A673 (cell line): ENCODE measurements at places on chromosomes 1 and 21. TPM values are rescaled to one million over a fixed set of nuclear protein-coding genes. Genes with fewer than 3 reads are reported as not detected.

DNA sequence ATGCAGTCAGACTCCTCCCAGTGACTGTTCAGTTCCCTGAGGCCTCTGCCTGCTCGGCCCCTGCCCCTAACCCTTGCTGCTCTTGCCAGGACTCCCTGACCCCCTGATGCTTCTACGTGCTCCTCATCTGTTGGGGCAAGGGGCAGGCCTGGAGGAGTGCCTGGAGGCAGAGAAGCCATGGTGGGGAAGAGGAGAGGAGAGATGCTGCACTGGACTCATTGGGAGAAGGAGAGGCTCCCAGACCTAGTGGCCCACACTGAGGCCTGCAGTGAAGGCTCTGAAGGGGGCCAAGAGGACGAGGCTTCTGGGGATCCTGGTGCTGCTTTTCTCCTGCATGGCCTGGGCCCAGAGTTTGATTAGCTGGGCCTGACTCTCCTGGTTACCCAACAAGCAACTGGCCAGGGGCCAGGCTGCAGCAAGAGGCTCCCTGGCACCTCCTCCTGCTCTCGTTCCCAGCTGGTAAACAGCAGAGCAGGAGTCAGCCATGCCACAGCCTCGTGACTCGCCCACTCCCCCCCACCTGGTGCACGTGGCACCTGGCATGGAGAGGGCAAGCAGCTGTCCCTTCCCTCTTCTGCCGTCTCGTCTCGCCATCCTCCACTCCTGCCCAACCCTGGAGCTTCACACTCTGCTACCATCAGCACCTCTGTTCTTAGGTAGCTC is 847 bp upstream of the RORC start:
- DNase-seq: no peak

DNA sequence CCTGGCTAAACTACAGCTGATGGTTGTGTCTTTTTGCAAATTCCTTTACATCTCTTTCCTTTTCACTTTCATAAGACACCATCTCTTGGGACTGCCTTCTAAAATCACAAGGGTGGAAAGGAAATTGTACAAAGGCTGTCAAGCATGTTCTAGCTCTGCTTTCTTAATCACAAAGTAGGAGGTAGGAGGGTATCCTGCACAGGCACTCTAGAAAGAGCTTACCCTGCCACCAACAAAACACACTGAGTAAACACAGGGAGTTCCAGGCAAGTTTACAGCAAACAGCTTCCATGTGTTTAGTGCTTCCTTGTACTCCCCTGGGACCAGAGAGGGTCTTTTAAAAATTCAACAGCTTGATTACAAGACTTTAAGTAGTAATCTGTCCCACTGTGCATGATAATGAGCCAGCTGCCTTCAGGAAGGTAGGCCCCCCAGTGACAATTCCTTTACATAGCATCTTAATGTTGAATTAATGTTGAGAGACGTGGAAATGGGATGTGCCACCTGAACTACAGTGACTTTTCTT is 2.4 kb downstream of the PLPP3 start:
- DNase-seq: peak; percentile 64

- no peak for DNase-seq
These were observed 238.2 kb upstream of the KCNK2 start for GRCh38 chr1:214844319-214844718.

DNA sequence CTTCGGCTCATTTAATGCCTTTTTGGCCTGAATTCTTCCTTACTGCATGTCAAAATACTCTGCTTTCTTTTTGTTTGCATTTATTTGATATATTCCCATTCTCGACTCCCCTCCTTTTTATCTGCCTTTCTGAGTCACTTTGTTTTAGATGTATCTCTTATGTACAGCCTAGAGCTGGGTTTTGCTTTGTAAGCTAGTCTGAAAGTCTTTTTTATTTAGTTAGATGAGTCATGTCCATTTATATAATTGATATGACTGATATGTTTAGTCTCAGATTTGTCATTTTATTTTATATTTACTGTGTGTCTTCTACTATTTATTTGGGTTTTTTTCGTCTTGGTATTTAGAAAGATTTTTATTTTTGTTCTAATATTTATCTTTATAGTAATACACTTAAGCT is 33.6 kb upstream of the GNG5 start:
- peak; percentile 11 for DNase-seq

GRCh38 chr1:216258856-216259255 is 164.4 kb downstream of the USH2A start:
- DNase-seq: no peak

GRCh38 chr1:113452921-113453770 is 62.8 kb downstream of the MAGI3 start:
- DNase-seq: peak; percentile 44

GRCh38 chr1:79283451-79283850 is 276.9 kb upstream of the ADGRL4 start:
- DNase-seq: no peak

GRCh38 chr1:162147760-162148159 is 78.3 kb downstream of the NOS1AP start:
- no peak for DNase-seq

GRCh38 chr1:54475357-54475881 is 69.2 kb upstream of the SSBP3 start:
- DNase-seq: no peak

DNA sequence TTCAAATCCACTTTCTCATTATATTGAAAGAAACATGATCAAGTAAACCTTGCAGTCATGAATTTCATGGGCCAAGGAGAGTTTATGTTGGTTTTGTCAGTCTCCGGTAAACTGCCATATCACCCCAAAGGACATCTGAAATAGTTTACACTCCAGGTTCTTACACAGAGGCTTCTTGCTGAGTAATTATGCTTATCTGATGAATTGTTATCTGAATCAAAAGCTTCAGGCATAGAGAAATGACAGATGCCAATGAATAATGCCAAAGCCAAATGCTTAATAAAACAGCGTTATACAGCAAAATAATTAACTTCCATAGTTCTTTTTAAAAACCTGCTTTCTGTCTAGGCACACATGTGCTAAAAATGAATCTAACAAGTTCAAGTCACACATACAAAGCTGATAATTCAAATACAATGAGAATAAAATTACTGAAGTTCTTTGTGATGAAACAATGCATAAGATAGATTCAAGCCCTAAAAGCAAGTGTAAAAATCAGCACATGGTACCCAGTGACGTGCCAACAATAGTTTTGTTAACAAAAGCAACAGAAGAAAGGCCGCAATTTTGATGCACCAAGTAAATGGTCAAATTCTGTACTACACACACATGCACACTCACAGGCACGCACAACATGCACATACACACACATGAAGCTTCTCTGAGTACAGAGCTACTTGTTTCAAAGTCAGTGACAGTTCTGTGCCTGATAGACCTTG is 109.2 kb downstream of the SLC44A5 start:
- DNase-seq: no peak

DNA sequence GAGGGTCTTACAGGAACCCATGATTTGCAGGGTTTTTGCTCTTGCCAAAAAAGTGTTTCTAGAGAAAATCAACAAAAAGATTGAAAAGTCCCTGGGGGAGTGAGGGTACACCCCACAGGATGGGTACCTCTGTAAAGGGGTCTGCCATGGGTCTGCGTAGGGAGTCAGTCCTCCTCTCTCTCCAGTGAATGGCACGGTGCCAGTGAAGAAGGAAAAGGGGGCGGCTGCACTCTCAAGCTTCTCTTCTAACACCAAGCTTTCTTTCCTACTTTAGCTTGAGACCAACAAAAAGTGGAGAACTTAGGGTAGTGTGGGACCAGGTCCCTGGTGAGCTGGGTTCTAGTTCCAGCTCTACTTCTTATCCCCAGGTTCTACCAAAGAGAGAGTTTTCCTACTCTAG is 87.4 kb downstream of the GLUL start:
- no peak for DNase-seq

GRCh38 chr1:8121261-8122159 is 95.4 kb upstream of the ERRFI1 start:
- no peak for DNase-seq

- DNase-seq: no peak
These were observed 65.2 kb downstream of the PSMG1 start for GRCh38 chr21:39118061-39118460.

DNA sequence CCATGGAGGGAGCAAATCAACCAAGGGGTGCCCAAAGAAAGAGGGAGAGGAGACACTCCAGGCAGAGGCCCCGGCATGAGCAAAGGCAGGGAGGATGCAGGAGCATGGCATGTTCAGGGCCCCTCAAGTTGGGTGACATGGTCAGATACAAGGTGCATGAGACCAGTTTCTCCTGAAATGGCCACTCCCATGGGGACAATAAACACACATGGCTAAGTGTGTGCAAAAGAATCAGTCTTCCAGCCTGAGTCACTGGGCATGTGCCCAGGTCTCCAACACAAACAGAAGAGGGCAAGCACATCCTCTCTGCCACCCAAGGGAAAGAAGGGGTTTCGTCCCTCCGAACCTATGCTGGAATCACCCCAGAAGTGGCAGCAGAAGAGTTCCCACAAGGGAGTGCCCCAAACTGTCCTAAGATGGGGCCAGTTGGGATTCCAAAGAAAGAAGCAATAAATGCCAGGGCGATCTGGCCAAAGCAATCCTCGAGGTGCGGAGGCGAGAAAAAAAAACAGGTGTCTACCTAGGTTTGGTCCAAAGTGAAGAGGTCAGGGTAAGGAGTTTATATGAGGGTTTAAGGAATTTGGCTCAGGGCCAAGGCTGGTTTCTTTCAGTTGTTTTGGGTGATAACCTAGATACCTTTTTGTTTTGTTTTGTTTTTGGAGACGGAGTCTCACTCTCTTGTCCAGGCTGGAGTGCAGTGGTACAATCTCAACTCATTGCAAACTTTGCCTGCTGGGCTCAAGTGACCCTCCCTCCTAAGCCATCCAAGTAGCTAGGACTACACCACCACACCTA is 13.2 kb downstream of the CASP9 start:
- DNase-seq: no peak

DNA sequence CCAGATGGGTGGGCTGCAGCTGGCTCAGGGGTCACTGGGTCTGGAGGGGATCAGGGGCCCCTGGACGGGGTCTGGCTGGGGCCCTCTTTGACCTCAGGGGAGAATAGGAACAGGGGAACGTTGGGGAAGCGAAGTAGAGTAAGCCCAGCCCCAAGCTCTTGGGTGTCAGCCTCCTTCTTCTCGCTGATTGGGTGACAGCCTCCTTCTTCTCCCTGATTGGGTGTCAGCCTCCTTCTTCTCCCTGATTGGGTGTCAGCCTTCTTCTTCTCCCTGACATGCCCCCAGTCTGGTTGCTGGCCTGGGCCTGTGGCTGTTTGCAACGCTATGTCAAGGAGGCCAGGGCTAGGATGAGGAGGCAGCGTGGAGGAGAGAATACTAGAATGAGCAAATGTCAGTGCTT is 76.7 kb upstream of the CASZ1 start:
- DNase-seq: peak; percentile 35

DNA sequence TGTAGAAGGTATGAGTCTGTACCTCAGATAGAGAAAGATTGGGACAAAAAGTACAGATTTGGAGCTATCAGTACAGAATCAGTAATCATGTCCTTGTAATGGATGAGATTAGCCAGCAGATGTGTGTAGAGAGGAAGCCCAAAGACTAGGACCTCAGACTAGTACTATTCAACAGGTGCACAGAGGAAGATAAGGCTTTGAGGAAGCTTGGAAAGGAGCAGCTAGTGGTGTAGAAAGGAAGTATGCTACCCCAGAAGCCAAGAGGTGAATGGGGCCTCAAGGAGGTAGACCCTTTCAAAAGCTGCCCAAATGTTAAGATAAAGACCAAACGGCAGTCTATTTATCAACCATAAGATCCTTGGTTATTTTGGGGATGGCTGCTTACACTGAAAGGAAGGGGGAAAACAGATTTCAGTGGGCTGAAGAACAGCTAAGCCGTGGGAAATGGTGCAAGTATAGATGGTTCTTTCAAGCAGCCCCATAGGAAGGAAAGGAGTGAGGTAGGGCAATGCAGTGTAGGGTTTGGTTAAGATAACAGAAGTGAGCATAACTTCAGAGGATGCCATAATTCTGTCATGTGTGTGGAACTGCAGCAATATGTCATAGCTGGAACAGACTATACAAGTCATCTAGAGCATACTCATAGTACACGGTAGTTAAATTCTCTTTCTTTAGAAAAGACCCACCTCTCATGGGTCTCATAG is 221.7 kb downstream of the HHIPL2 start:
- no peak for DNase-seq

GRCh38 chr1:209580577-209580976 is 2.9 kb upstream of the CAMK1G start:
- no peak for DNase-seq

- no peak for DNase-seq
These were observed 1.4 kb downstream of the S100A12 start for GRCh38 chr1:153374071-153374470.

- no peak for DNase-seq
These were observed 127.1 kb upstream of the ARHGEF16 start for GRCh38 chr1:3327389-3327702.

CRABP2 gene
- total RNA-seq: 1.1 and 4.0 TPM in 2 replicates

MED8 gene
- total RNA-seq: 36.7 TPM in 2 replicates

LCE2B gene
- total RNA-seq: not detected in 2 replicates

DMRTB1 gene
- not detected in 2 replicates for total RNA-seq

RCSD1 gene
- not detected in 2 replicates for total RNA-seq

KCNE1 gene
- total RNA-seq: 0.13 TPM in 1 of 2 replicates, not detected in the other

CD48 gene
- not detected in 2 replicates for total RNA-seq

OLFML2B gene
- 3.4 and 3.7 TPM in 2 replicates for total RNA-seq

WDR26 gene
- 73.5 TPM in 2 replicates for total RNA-seq

OR2T3 gene
- total RNA-seq: not detected in 2 replicates
